Stimulated activated CD8-positive, alpha-beta memory T cell treated with anti-CD3 and anti-CD28 coated beads, Interleukin-2, amount 100 ng/mL, for 1 hour (primary cell): ENCODE measurements at places on chromosomes 4 and X.

- no peak for DNase-seq
Measured at GRCh38 chr4:98289375-98289774, 28.2 kb downstream of the RAP1GDS1 start.

GRCh38 chr4:78781924-78782323 lies 5.8 kb downstream of the BMP2K start:
- no peak for DNase-seq

DNA sequence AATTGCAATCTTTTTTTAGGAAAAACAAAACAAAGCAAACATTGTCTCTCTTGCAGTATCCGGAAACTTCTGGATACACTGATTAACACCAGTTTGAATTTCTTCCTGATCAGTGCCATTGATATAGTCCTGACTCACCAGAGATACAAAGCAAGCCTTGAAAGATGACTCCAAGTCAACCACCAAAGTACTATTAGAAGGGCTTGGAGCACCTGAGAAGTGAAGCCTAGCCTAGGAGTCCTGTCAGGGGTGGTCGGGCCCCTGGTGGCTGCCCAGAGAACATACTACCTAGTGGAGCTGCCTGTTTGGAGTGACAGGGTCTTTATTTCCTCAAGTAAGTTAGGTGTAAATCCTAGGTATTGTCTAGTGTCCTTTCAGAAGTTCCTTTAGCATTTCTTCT lies 593.2 kb downstream of the ZNF674 start:
- no peak for DNase-seq

GRCh38 chr4:122831515-122832196 lies 5.0 kb downstream of the FGF2 start:
- no peak for DNase-seq

DNA sequence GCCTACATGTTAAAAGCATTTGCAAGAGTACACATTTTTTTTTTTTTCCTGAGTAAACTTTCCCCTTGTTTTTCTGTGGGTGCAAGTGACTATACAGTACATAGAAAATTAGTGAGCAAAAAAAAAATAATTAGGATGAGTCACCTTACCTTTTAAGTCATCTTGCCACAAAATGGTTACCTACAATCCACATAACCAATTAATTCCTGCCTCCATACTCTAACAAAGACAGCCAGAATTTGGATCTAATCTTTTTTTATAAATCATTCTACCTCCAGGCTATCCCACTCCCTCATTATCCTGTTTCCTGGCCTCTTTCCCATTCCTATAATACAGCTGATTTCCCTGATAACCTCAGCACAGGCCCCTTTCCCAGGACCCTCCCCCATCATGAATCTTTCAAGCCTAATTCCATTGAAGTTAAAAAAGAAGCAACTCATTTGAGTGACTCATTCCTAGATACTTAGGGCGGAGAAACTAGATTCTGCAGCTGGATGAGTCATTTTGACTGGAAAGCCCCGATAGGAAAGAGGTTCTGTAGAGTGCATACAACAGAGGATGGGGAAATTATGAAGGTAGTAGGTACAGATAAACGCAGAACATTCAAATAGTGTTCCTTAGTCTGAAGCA lies 128.2 kb downstream of the C4orf51 start:
- DNase-seq, result no peak

DNA sequence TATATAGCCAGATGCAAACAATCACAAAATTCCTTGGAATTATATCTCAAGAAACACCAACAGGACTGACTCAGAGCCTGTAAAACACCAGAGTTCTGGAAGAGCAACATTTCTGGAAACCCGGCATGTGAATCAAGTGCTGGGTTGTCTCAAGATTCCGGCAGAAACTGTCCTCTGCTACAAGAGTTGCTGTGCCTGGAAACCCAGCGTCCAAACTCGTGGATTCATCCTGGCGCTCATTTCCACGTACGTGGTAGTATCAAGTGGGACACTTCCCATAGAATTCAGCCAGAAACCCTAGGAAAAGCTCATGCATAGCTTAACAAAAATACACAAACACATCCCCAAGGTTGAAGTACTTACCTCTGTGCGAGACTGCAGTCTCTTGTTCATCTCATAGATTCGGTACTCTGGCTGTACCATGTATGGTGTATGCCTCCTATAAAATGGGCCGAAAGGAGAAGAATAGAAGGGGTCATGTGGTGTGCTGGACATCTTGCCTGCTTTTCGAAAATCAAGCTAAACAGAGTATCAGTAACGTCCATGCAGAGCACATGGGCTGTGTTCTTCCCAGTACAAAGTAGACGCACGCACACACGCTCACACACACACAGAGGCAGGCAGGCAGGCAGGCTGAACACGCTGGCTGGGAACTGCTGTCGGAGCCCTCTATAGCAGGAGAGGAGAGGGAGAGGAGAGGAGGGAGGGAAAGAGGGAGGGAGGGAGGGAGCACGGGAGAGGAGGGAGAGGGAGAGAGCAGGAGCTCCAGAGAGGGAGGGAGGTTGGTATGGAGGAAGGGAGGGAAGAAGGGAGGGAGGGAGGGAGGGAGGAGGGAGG lies at the start of gene LDB2:
LDB2 (minus strand) TSS at position 655 of the 837 bp plus-strand sequence.
- no peak for DNase-seq

DNA sequence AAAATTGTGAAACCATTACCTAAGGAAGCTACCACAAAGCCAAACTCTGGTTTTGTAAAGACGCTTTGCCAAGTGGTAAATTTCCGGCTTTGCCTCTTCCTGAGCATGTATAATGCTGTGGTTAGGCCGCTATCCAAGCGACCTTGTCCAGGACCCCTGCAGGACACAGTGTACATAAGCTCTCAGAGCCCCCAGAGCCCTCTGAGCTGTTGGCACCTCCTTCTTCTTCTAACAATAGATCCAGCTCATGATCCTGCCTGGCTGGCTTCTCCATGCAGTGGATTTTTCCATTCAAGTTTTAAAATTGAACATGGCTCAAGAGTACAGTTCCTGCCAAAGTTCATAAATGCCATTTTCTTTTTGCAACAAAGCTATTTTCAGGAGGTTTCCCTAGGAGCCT lies 326.7 kb downstream of the MAPK10 start:
- DNase-seq, result no peak

DNA sequence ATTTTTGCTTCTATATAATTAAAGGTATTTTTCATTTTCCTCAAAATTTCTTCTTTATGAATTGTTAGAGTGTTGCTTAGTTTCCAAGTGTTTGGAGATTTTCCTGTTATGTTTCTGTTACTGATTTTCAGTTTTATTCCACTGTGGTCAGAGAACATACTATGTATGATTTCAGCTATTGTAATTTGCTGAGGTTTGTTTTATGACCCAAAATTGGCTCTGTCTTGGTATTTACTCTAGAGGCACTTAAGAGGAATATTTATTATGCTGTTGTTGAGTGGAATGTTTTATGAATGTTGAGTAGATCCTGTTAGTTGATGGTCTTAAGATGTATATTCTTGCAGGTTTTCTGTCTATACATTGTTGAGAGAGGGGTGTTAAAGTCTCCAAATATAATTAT lies 263.5 kb downstream of the PABPC4L start:
- DNase-seq, result no peak

GRCh38 chrX:78092296-78092695 lies 11.8 kb upstream of the PGK1 start:
- DNase-seq, result no peak

DNA sequence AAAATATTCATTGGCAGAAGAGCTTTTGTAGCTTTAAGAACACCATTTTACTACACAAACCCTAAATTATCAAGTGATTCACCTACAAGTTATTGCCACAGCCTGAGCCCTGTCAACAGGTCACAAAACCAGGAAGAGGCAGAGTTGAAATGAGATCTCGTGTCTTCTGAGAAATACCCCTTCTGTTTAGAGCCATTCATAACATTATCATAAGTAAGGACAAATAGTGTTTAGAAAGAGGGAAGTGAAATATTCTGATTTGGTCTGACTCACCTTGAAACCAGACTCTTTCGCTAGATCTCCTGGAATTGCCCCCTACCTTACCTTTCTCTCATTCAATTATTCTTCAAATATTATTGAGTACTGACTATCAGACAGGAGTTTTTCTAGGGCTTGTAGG lies 5.9 kb downstream of the ETDB start:
- DNase-seq, result no peak

GRCh38 chr4:80967346-80967745 lies 63.2 kb upstream of the BMP3 start:
- no peak for DNase-seq

- DNase-seq, result no peak
Measured at GRCh38 chr4:109916027-109916409, 3.3 kb downstream of the EGF start.

DNA sequence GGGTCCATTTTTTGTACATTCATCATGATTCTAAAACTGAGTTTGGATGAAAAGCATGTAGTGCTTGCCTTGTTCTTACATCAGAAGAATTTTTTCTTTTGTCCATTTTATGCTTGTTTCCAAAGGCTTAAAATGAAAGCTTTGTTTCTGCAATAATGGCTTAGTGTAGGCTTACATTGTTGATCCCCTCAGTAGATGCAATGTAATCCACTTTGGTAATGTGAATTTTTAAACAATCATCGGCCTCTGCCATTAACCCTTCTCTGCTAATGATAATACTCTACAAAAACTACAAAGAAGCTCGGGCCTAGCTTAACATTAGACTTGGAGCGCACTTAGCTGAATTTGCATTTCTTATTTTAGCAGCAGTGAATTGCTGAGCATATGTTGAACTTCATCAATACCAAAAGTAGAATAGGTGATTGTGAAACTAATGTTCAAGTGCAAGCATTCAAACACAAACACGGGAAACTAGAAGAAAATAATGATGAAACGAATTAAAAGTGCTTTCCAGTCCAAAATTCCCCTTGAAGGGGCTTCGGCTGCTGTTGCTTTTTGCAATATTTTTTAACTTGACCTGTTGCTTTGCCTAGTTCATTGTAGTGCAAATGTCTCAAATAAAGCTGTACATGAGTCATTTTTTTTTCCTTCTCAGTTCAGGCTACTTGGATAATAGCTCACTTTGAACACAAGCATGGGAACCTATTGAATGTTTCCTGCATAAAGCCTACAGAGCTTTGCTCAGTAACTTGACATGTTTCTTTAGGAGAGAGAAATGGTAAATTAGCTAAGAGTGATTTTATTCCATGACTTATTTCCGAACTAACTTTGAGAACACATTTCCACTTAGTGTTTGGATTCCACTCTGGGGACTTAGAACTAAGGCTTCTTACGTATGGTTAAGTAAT lies 66.5 kb downstream of the SLIT2 start:
- no peak for DNase-seq

DNA sequence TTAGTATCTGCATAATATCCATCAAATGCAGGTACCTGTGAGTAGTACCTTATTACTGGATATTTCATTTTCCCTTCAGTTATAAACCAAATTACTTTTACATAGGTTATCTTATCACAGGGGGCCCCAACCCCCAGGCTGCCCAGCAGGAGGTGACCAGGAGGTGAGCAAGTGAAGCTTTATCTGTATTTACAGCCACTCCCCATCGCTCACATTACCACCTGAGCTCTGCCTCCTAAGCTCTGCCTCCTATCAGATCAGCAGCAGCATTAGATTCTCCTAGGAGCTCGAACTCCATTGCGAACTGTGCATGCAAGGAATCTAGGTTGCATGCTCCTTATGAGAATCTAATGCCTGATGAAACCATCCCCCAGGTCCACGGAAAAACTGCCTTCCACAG lies 6.3 kb downstream of the PRSS12 start:
- no peak for DNase-seq

GRCh38 chr4:105894660-105895582 lies at the start of gene NPNT:
NPNT (plus strand) TSS chr4:105895471; CDS start chr4:105895653, 182 bp downstream.
- DNase-seq, result no peak

- no peak for DNase-seq
Measured at GRCh38 chrX:47571896-47572295, 10.3 kb upstream of the TIMP1 start.

GRCh38 chr4:162959046-162959445 lies 207.6 kb downstream of the NAF1 start:
- DNase-seq, result no peak

DNA sequence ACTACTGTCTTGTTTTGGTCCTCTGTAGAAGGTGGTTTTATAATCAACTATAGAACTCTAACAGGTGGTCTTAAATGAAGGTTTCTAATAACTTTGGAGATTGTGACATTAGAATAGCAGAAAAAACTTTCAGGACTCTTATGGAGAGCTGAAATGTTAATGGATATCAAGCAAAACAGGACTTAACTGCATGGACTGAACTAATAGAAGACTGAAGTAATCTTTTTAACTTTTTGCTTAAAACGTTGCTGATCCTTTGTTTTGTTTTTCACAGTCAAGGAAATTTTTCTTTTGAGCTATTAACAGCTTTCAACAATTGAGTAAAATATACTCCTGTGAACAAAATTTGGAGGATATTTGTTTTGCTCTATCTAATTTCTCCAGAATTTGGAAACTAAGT lies 17.2 kb downstream of the NXT2 start:
- DNase-seq, result no peak

- no peak for DNase-seq
Measured at GRCh38 chr4:26412381-26413372, 77.6 kb downstream of the CCKAR start.

DNA sequence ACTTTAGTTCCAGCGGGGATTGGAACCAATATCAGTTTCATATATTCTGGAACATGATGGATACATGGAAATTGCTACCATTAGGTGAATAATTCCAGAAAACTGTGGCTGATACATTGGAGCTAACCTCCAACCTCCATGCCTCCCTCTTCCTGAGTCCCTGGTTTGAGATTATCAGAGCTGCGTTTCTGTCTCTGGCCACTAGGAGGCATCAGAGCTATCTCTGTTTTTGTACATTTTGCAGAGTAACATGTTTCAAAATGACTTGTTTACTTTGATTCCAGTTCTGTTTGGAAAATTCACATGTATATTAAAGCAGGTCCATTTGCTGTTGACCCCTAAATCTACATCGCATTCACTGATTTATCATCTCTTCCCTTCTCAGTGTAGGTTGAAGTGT lies 2.4 kb upstream of the RAB40AL start:
- DNase-seq, result no peak

GRCh38 chrX:24241822-24242648 lies 71.8 kb downstream of the SUPT20HL2 start:
- no peak for DNase-seq

DNA sequence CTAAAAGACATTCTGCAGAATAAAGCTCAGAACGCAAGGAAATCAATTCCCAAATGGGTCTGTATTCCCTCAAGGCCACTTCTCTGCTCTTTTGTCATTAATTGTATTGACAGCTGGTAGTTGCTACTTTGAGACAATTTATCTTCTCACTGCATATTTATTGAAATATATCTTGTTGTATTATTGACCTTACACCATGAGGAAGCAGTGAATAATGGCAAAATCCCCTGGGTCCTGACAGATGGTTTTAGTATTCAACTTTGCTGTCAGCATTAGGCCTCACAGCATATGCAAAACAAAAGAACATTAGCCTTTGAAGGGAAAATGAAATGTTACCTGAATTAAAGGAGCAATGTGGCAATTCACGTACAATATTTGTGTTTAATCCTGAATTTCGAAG lies 406.1 kb upstream of the TRAM1L1 start:
- no peak for DNase-seq

DNA sequence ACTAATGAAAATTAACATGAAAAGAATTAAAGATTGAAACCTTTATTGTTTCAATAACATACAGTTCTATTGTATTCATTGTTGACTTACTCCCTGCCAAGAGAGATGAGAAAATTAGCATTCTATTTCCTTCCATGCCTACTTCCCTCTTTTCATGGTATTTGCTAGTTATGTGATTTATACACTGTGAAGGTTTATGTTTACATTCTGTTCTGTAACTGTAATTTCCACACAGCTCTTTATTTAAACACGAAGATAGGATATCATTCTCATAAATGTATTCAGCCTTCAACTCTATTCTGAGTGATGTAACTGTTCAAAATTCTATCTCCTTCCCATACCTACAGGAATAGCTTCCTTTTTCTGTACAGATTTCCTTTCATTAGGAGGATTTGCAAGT lies 6.6 kb downstream of the CCDC110 start:
- DNase-seq, result no peak

GRCh38 chr4:150098214-150098613 lies 20.0 kb downstream of the DCLK2 start:
- DNase-seq, result no peak
